Stimulated activated CD4-positive, alpha-beta T cell treated with anti-CD3 and anti-CD28 coated beads, Interleukin-1b, Interleukin-23, amount 100 ng/mL, for 1 hour (primary cell): ENCODE measurements at places on chromosomes 11 and 22.

DNA sequence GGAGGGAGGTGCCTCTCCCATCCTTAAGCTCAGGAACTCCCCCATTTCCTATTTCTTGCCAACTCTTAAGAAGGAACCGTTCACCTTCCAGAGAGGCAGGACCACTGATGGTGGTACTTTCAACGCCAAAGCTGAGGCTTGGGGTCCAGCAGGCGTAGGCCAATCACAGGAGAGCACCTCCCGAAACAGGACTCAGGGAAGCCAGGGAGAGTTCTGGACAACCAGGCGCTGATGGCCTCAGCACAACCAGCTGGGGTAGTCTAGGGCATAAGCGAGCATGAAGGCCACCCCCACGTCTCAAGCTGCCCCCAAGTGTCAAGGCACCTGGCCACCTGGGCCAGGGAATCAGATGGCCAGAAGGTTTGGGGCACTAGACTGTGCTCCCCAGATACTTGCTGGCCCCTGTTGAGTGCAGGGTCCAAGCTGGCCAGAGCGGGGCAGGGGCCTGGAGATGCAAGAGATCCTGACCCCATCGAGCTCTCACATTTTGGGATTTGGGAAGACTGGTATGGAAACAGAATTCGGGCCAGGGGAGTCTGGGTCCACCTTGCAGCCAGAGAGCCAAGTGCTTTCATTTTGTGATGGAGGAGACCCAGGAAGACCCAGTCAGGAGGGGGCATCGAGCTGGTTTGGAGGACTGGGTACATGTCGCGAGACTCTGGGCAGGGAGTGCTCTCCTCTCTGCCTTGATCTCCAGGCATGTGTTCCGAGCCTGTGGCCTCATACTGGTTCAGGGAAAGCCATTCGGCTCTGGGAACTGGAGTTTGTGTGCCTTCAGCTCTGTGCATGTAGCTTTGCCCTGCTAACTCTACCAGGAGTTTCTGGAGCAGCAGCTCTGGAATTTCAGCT is 926 bp downstream of the CD6 start:
- DNase-seq: no peak

DNA sequence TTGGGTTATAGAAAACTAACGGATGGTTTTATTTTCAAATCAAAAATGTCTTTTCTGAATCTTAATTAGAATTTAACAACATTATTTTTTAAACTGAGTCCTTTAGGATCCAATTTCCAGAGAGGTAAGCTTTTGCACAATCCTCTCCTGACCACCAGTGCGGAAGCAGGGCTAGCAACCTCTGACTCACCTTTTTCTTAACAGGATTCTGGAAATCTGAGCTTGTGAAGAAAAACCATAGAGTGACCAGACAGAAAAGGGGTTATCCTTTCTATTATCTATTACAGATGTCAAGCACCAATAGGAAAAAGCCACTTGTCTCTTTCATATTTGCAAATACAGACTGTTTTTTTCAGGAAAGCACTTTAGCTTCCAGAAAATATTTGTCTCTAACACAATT is 25.3 kb downstream of the ALG9 start:
- no peak for DNase-seq

GRCh38 chr11:57812634-57813033 is 51.0 kb downstream of the CTNND1 start:
- DNase-seq: no peak

- no peak for DNase-seq
Measured at GRCh38 chr11:131327421-131327820, 43.0 kb upstream of the NTM start.

- no peak for DNase-seq
Measured at GRCh38 chr11:80970037-80970436, 1529.2 kb upstream of the TENM4 start.

- DNase-seq: no peak
Measured at GRCh38 chr11:10379426-10379825, 74.6 kb downstream of the ADM start.

DNA sequence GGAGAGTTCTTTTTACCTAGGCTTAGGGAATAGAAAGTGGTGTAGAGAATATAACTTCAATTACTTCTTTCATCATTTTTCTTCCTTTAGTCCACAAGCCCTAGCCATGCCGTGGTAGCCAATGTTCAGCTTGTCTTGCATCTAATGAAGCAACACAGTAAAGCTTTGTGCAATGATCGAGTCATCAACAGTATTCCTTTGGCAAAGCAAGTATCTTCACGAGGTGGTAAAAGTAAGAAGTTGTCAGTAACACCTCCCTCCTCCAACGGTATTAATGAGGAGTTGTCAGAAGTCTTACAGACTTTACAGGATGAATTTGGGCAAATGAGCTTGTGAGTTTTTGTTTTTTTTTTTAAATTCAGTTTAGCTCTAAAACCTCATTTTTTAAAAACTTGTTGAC is 37.4 kb downstream of the CEP57 start:
- no peak for DNase-seq

- DNase-seq: no peak
Measured at GRCh38 chr11:128235958-128236357, 351.4 kb downstream of the ETS1 start.

- no peak for DNase-seq
Measured at GRCh38 chr11:1121813-1122663, 35.7 kb upstream of the MUC5AC start.

- no peak for DNase-seq
Measured at GRCh38 chr11:104422324-104422944, 258.5 kb upstream of the PDGFD start.

- no peak for DNase-seq
Measured at GRCh38 chr11:11789735-11790369, 51.9 kb upstream of the USP47 start.

GRCh38 chr22:23696326-23696851 is 5.6 kb downstream of the RGL4 start:
- peak; percentile 54 for DNase-seq

DNA sequence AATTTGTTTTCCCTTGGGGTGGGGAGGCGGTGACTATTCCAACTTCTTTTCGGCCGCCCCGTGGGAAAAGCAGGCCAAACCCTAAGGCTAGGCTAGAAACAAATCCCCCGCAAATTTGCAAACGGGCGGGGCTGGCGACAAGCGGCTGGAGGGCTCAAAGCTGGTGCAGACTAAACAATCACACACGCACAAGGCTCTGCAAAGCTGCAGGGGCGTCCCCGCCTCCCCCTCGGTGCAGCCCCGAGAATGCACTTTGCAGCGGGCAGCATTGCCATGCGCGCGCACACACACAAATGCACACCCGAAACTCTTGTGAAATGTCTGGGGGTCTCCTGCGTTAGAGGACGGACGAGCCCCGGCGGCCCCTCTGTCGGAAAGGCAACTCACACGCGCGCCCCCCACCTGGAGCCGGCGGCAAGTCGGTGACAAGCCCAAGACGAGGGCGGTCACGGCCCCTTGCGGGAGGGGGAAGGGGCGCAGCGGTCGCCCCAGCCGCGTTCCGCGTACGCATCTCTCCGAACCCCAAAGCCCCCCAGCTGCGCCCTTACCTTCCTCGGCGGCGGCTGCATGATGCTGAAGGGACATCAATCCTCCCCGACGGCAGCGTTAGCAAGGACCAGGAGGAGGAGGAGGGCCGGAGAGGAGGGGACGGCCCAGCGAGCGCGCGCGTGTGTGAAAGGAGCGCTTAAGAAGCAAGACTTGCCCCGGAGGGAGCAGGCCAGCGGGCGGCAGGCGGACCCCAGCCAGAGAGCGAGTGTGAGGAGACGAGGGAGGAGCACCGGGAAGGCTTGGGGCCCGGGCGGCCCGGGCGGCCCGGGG is 600 bp downstream of the FCHSD2 start:
- DNase-seq: peak; percentile 17

DNA sequence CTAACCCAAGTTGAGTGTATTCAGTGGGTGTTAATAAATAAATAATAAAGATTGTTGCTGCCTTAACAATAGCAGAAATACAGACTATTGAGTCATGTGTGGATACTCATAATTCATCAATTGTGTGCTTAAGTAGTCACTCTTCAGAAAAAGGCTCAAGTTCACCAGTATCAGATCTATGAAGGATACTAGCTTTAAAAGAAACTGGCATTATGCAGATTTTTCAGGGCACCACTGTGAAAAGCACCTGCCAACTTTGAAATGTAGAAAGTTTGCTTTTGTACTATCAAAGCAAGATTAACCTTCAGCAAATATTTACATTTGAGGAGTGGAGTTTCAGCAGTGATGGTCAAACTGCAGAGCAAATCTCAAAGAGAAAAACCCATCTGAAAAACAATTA is 20.1 kb upstream of the SYTL2 start:
- no peak for DNase-seq

DNA sequence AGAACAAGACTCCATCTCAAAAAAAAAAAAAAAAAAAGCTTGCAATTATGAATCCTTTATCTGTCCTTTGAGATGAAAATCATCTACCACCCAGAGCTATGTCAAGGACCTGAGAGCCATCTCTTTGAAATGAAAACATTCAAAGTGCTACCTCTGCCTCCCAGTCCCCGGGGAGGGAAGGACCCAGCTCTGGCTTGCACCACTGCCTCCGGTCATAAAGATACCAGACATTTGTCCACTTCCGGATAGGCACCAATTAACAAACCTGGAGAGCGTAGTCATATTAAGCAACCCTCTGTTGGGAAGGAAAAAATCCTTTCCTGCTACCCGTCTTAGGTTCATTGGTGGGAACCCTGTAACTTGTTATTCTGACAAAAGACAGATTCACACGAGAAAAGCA is 98.6 kb downstream of the ARHGAP8 start:
- DNase-seq: no peak

- no peak for DNase-seq
Measured at GRCh38 chr11:129090056-129090455, 102.1 kb downstream of the ARHGAP32 start.

- DNase-seq: no peak
Measured at GRCh38 chr11:48058064-48058463, 77.7 kb downstream of the PTPRJ start.

DNA sequence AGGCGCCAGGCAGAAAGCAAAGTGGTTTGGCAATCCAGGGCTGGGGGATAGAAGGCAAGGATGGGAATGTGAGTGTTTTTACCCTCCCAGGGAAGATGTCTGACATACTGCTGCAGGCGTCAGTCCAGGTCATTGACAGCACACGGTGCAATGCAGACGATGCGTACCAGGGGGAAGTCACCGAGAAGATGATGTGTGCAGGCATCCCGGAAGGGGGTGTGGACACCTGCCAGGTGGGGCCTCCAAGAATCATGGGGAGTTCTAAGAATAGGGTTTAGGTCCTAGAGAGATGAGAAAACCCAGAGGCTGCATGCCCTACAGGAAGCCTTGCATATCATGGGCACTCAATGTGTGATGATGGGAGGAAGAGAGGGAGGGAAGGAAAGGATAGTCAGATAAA is 28.3 kb upstream of the SMIM35 start:
- no peak for DNase-seq

- DNase-seq: no peak
Measured at GRCh38 chr11:47891886-47892285, 43.7 kb upstream of the NUP160 start.

- no peak for DNase-seq
Measured at GRCh38 chr11:76668362-76669155, 2.0 kb downstream of the LRRC32 start.

GRCh38 chr11:8477680-8478079 is 116.3 kb downstream of the STK33 start:
- no peak for DNase-seq

GRCh38 chr11:119637481-119637880 is 91.5 kb downstream of the NECTIN1 start:
- DNase-seq: no peak

GRCh38 chr11:42239188-42239587 is 779.7 kb upstream of the LRRC4C start:
- DNase-seq: no peak

- no peak for DNase-seq
Measured at GRCh38 chr11:134453441-134453840, 41.4 kb upstream of the B3GAT1 start.

- DNase-seq: no peak
Measured at GRCh38 chr22:46367707-46368191, 32.2 kb downstream of the TRMU start.

DNA sequence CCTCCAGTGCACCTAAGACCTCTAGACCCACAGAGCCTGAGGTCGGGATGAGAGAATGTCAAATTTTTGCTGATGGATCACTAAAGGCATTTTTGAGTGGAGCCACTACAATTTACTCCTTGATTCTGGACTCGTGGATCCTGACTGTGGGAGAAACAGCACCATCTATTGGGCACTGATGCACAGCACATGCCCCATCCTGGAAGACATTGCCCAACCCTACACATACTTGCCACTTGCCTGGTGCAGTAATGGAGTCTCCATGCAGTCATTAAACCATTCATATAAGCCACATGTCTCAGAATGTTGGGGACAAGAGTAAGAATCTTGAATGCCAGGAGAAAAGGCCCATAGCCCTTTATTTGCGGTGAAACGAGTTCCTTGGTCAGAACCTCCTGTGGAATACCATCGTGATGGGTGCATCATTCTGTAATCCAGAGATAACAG is 103.9 kb downstream of the GGTLC2 start:
- DNase-seq: no peak

DNA sequence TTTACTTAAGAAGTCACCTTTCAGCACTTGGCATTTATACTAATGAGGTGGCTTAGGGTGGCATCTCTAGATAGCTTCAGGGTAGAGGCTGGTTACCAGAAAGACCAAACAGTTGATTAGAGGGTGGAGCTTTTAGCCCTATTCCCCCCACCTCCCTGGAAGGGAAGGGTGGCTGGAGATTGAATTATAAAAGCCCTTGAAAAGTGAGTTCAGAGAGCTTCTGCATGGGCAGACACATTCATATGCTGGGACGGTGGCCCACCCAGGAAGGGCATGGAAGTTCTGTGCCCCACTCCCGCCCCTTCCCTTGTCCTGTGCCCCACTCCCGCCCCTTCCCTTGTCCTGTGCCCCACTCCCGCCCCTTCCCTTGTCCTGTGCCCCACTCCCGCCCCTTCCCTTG is 244.2 kb downstream of the DDX10 start:
- no peak for DNase-seq

DNA sequence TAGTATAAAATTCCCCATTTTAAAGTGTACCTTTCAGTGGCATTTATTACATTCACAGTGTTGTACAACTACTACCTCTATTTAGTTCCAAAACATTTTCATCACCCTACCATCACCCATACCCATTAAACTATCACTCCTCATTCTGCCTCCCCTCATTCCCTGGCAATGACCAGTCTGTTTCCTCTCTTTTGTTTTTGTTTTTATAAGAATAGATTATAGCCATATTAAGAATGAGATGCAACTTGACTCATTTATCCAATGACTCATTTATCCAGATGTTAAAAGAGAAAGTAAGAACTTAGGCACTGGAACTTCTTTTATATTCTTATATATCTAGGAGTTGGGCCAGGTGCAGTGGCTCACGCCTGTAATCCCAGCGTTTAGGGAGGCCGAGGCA is 156.3 kb downstream of the FAT3 start:
- DNase-seq: no peak
